Right forelimb (tissue), 1 donor: ENCODE measurements at places on chromosomes 11 and 22.
A peak's percentile ranks its signal among the peaks of the same experiment; 100 is the strongest.

DNA sequence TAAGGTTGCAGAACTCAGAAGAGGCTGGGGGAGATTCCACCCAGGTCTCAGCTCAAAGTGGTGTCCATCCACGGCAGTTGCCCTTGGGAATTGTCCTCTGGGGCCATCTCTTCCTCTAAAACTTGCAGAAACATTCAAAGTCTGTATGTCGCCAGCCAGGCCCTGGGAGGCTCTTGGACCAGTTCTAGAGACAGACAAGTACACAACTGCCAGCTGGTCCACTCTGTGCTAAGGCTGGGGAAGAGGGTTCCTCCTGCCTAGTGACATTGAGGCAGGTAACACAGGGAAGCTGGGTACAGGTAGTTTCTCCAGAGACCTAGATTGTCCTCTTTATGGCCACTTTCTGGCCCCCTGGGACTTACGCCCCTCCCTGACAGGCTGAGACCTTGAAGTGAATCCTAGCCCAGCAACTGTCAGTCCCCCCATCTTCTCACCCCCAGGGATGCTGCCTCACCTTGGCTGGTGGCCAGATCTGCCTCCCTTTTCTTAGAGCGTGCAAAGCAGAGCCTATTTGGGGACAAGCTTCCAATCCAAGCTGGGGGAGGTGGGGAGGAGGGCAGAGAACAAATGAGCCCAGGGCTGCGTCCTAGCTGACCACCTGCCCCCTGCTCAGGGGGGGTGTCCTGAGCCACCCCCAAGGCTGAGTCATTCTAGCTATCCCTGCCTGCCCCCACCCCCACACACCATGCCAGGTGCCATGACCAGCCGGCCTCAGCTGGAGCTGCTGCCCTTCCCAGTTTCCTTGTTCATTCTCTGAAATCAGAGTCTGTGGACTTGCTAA is 8.4 kb downstream of the FAM83F start:
- DNase-seq, result no peak

GRCh38 chr22:47052236-47053012 is 290.0 kb downstream of the TBC1D22A start:
- no peak for DNase-seq

- no peak for DNase-seq
These were observed 69.4 kb downstream of the PPFIBP2 start for GRCh38 chr11:7583248-7583647.

DNA sequence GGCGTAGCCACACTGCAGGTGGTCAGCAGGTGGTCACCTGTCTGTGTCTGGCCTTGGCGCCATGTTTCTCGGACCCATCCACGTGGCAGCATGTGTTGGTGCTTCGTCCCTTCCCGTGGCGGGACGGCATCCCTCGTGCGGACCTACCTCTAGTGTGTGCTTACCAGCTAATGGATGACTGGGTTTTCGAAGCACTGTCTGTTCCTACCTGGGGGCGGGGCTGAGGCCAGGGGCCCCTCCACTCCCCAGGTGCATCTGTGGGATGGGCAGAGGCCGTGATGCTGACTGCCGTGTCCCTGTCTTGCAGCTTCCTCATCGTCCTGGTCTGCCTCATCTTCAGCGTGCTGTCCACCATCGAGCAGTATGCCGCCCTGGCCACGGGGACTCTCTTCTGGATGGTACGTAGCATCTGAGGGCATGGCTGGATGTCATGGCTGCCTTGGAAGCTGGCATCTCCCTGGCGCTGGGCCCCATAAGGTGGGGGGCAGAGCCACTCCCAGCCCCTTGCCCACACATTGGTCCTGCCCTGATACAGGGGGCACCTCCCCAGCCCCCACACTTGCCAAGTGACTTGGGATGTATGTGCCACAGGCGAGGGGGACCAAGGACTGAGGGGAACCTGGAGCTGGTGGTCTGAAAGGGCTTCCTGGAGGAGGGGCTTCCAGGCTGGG is 82.9 kb downstream of the KCNQ1 start:
- peak; percentile 39 for DNase-seq

GRCh38 chr11:95487938-95488337 is 256.9 kb upstream of the SESN3 start:
- no peak for DNase-seq

- DNase-seq, result no peak
These were observed 595.0 kb downstream of the TBC1D22A start for GRCh38 chr22:47357493-47357892.

- DNase-seq, result no peak
These were observed 361.8 kb upstream of the LUZP2 start for GRCh38 chr11:24134879-24135589.

- DNase-seq, result no peak
These were observed 4.1 kb upstream of the SAC3D1 start for GRCh38 chr11:65036931-65037330.
